Activated CD4-positive, alpha-beta memory T cell treated with anti-CD3 and anti-CD28 coated beads, Interleukin-2, amount 10 ng/mL, durations not matched to agents 7 days and 5 days (primary cell): ENCODE measurements at places on chromosomes 16 and 17. TPM values are rescaled to one million over a fixed set of nuclear protein-coding genes. Genes with fewer than 3 reads are reported as not detected.
A peak's percentile ranks its signal among the peaks of the same experiment; 100 is the strongest.

SAMD14 gene
- total RNA-seq = 0.68 TPM

FNDC8 gene
- total RNA-seq = not detected

GRCh38 chr16:58814348-58814801 lies 80.3 kb upstream of the GOT2 start:
- DNase-seq = peak; percentile 30

MAP3K14 gene
- 28.7 TPM for total RNA-seq

DNA sequence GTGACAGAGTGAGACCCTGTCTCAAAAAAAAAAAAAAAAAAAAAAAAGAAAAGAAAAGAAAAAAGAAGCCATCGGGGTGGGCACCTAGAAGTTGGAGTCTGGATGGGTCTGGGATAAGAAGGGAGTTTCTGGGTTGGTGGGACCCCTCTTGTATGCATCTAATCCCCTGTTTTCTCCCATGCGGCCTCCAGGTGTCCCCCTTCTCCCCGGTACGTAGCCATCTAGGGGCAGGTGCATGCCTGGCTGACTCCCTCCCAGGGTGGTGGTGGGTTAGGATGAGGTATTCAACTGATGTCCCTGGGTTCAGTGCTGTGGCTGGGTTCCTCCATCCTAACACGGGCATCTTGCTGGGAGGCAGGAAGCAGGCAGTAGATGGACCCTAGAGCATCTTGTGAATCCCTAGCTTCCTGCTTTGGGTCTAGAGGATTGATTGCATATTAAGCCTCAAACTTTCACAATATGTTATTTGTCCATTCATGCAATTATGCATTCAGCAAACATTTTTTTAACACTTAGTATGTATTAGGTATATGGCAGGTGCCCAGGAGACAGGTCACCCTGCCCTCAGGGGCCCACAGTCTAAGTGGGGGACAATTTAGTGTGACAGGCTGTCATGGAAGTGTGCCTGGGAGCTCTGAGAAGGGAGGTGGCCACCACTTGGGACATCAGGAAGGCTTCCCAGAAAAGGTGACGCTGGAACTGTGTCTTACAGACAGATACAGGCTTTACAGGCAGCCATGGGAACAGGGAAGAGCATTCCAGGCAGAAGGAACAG lies 13.1 kb downstream of the FMNL1 start:
- no peak for DNase-seq

GRCh38 chr17:43584666-43585102 lies 38.5 kb upstream of the ETV4 start:
- no peak for DNase-seq

DNA sequence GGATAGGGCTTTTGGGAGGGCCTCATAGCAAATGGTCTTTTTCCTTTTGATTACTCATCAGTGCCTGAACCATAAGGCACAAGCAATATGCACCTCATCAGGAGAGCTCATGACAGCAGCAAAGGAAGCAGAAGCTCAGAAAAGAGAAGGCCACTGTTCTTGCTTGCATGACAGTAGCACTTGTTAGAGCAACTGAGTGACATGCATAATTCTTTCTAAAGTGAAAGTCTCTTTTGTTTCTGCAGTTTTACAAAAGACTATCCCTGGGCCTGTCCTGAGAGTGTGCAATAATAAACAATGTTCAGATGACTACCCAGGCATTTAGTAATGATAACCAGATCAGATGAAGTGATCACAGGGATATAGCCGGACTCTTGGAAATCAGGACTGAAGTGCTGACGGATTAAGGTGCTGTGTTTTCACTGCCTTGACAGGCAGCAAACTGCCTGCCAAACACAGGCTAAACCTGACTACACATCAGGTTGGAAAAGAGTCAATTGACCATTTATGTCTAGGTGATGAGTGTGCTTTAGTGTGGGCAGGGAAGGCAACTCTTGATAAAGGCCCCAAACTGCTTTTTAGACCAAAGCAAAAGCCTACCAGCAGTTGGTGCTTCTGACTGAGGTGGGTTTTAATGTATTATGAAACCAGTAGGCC lies 1860.3 kb downstream of the TP53TG3F start:
- DNase-seq = no peak

GRCh38 chr17:28521311-28522085 lies 15.3 kb downstream of the FOXN1 start:
- DNase-seq = no peak

DNA sequence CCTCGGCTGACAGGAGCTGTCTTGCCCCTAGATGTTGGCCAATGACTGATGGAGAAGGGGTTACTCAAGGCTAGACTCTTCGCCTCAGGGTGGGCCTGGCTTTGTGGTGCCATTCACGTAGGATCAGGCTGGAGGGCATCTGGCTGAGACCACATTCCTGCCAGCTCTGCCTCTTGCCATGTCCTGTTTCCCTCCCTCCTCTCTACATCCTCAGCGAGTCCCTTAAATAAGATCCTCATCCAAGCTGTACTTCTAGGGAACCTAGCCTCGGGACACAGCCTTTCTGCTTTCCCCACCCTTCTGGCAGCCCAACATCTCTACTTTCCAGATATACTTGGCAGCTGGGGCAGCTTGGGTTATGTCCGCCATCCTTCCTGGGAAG lies 27.9 kb upstream of the EFCAB13 start:
- DNase-seq = no peak

- DNase-seq = no peak
These were observed 23.8 kb downstream of the OSBPL7 start for GRCh38 chr17:47797797-47798196.

GLP2R gene
- total RNA-seq = not detected

DNA sequence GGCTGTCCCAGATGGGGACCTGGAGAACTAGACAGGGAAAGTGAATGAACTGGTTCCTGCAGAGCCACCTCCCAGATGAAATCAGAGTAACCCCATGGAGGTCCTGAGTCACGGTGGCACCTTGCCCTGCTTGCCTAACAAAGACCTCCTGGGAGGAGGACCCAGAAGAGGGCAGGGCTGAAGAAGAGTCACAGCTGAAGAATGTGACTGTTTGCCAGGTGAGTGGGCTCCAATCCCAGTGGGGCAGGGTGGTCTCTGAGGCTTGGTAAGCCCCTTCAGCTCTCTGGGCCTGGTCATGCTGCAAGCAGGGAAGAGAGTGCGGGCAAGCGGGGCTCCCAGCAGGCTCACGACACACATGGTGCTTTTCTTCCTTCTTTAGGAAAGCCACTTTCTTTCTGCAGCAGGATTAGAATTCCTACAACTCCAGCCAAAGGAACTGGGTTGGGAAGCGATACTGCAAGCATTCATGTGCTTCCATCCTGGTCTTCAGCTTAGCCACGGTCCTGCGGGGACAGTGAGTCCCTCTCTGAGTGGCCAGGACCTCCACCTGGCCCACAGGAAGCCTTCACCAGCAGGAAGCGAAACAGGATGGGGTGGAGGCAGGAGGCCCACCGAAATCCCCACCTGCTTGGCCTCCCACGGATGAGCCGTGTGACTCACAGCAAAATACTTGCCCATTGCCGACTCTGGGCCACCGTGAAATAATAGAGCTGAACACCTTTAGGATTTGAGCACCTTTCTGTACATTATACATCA lies 4.3 kb downstream of the C16orf74 start:
- no peak for DNase-seq
